Activated CD4-positive, alpha-beta T cell treated with anti-CD3 and anti-CD28 coated beads, Interleukin-2, amount 50 U/mL, for 24 hours (primary cell): ENCODE measurements at places on chromosomes 3 and 15.

DNA sequence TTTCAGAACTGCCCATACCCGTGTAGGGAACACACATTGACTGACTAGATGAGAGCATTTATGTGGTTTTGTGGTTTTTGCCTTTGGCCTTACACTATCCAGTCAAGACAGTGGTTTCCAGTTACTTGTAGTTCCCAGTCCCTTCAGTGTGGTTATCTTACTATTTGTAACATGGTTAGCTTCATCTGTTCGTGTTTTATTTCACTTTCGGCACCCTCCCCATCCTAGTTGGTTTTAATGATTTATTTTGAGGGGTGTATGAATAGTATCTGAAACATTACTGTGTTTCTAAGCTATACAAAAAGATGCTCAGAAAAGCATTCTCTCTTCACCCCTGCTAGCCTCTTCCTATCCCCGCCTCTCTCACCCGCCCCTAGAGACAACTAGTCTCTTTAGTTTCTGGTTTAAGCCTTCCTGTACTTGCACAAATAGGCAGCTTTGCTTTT, 14.1 kb downstream of the LYSMD4 start:
- DNase-seq: no peak

GRCh38 chr3:106678657-106679390, 698.4 kb upstream of the CCDC54 start:
- DNase-seq: no peak

DNA sequence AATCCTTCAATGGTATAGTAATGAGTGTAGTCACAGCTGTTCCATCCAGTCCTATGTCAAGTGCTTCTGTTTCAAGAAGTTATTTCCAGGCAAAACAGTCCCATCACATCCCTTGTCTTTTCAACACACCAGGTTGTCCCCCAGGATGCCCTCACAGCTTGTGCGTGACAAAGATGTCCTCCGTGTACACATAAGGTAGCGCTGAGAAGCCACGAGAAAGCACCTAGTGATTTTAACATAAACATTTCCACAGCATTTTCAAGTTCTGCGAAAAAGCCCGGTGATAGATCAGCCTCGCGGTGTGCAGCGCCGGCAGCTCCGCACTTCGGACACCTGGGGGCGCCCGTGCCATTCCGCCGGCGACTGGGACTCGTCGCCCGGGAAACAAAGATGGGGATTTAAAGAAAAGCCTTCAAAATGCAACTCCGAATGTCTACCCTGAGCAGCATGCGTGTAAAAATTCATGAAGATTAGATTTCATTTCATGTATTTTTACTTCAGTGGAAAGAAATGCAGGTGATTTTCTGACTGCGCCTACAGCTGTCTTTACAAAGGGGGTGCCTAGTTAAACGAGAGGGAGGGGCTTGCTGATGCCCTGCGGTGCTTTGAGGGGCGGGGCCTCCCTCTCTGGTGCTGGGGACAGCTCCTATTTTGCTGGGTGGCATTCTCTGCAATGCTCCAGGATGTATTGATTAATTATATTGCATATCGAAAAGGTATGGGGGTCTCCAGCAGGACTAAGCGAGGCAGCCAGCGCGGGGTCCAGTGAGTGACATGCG, 49.9 kb downstream of the KY start:
- DNase-seq: peak; percentile 23

DNA sequence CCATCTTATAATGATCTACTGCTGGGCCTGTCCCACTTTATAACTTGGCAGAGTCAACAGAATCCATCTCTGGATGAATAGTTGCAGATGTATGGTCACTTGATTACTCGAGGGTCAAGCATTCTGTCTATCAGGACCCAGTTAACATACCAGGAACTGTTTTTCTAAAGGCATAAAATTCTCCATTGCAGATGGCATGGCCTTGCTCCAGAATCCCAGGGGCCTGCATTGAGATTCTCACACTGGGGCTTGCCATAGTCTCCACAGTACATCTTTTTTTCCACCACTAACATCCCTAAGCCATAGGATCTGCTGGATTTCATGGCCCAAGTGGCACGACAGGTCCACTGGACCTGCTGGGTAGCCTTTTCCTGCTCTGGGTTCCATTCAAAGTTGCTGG, 68.5 kb upstream of the CACNA1D start:
- no peak for DNase-seq

DNA sequence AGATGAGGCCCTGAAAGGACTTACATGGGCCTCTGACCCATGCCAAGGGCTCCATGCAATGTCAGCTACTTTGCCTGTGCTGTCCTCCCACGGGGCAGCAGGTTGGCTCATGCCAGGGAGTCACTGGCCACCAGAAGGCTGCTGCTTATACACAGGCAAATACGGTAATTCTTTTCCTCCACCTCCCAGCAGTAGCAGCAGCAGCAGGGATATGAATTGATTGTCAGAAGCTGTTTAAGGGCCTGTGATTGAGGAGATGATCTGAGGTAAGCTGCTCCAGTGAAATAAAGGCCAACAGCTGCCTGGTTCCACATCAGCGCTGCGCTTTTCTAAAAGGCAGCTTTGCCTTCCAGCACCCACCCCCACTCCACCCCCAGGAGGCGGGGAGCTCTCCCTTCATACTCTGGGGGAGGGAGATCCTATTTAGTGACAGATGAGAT, 250.5 kb downstream of the SHQ1 start:
- no peak for DNase-seq

DNA sequence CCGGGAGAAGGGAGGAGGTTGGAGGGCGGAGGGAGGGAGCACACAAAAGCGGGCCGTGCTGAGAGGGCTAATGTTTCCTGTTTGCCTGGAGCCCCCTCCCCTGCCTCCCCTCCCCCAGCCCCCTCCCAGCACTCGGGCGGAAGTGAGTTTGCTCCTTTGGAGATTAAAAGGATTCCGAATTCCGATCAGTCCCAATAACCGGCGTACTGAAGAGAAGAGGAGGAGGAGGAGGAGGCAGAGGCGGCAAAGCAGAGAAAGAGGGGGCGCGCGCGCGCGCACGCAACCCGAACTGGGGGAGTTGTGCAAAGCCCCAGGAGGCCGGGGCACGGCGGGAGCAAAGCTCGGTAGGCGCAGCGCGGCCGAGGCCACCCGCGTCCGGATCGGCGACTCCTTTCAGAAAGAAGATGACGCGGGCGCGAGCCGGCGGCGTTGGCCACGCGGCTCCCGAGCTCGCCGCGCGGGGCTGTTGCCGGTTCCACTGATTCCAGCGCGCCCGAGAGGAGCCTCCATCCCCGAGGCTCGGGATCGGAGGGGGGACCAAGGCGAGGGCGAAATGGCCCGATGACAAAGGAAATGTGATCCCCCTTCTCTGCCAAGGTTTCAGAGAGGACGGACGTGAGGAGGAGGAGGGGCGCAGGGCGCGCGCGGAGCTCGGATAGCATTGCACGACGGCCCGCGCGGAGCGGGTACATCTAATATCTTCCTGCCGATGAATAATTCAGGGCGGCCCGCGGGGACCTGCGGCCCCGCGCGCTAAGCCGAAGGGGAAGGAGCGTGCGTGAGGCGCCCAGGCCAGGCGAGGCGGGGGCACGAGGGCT, 1.1 kb upstream of the TRIM71 start:
- DNase-seq: no peak

GRCh38 chr3:20121088-20121487, 64.9 kb downstream of the SGO1 start:
- DNase-seq: no peak

DNA sequence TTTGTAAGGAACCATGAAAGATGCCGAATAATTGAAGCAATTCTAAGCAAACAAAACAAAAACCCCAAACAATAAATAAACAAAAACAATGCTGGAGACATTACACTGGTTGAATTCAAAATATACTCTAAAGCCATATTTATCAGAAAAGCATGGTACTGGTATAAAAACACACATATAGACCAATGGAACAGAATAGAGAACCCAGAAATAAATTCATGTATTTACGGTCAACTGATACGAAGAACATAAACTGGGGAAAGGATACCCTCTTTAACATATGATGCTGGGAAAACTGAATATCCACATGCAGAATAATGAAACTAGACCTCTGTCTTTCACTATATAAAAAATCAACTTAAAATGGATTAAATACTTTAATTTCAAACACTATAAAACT, 214.3 kb upstream of the PDZRN3 start:
- DNase-seq: no peak

GRCh38 chr3:156483426-156483825, 71.5 kb downstream of the SSR3 start:
- DNase-seq: peak; percentile 40

- no peak for DNase-seq
These were observed 36.6 kb downstream of the OXSM start for GRCh38 chr3:25826510-25826909.

GRCh38 chr15:45184562-45185041, 3.2 kb downstream of the SHF start:
- DNase-seq: no peak
